ENCODE measurements at places on chromosomes 12 and 14. TPM values are rescaled to one million over a fixed set of nuclear protein-coding genes. Genes with fewer than 3 reads are reported as not detected.

EGLN3 gene
- 23.6 TPM for total RNA-seq

INHBE gene
- 0.73 TPM for total RNA-seq

FGF23 gene
- total RNA-seq, result not detected

DNA sequence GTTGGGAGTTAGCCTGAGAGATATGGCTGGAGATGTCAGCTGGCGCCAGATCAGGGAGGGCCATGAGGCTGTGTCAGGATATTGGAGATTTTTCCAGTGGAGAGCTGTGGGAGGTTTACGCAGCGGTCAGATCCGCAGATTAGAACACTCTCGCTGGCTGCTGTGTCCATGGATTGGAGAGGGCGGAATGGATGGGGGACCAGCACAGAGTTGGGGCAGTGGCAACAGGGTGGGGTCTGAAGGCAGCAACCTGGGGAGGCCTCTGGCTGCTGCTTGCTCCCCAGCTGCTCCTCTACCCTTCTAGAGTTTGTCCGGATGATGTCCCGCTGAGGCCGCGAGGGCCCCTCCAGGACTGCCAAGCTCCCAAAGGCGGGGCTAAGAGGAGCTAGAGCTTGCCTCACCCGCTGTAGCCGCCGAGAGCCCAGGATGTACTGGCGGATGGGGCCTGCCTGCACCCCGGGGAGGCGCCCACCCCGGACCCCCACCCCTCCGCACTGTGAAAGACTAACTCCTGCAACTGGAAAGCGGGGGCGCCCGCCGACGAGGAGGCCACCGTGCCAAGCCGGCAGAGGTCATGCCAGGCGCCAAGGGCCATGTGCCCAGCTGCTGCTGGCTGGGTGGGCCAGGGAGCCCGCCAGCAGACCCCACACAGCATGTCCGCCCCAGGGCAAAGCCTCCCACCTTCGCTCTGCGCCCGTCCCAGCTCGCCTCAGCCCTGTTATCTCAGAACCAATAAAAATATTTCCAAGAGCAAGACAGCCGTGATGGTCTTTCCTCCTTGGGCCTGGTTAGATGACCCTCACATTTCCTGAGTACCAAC lies 20.2 kb upstream of the MLEC start:
- H3K4me1 ChIP-seq, result no peaks in the 10 kb centered on the region
- H3K36me3 ChIP-seq, result no peaks in the 10 kb centered on the region
- no peak overlapping the region for H3K4me3 ChIP-seq
- no peak overlapping the region for H3K27ac ChIP-seq

DNA sequence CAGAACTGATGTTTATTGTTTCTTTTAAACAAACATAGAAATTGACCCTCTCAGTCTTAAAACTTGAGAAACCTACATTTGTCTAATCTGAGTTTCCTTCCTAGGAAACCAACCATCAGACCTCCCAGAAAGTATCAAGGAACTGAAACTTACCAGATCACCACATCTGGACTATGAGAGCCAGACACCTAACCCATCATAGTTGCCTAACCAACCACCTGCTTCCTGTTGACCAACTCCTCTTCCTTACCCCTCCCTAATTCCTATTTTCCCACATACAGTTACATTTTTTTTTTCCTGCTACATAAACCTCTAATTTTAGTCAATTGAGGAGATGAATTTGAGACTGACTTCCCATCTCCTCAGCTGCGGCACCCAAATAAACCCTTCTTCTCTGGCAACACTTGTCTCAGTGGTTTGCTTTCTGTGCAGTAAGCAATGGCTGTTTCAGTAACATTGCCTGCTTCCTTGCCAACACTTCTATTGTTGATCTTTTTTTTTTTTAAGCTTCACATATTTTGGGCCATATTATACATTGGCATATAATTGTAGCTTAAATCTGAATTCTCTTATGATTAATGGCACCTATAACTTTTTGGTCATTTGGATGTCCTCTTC lies 34.3 kb downstream of the KLRD1 start:
- H3K27me3 ChIP-seq, result no peaks in the 10 kb centered on the region
- no peak for DNase-seq
- H3K27ac ChIP-seq, result no peak overlapping the region
- 0 out of 2 replicates have a peak, but pooled peaks cover 14% of the 10 kb centered on the region for H3K4me1 ChIP-seq
- no peak overlapping the region for H3K4me3 ChIP-seq

- H3K27ac ChIP-seq, result no peak overlapping the region
- no peak for DNase-seq
Measured at GRCh38 chr12:124347805-124348658, 53.1 kb downstream of the RFLNA start.

DNAJC22 gene
- total RNA-seq, result 4.7 TPM

DNA sequence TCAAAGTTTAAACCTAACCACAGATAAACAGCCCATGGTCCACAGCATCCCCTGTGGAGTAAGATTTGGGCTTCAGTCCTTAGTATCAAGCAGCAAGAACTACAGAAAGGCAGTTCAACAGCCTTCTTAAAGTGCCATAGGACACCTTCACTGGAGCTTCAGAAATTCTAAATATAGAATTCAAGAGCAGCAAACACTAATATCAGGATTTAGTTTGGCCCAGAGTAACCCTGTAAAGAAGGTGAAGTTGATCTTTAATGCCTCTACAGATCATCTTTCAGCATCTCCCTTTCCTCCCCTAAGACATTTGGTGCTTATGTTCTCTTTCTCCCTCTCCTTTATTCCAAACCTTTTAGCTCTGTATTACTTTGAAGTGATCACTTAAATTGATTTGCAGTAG lies 59.5 kb upstream of the ARHGAP5 start:
- H3K36me3 ChIP-seq, result no peaks in the 10 kb centered on the region
- peaks cover 13% of the 10 kb centered on the region for H3K4me1 ChIP-seq
- no peaks in the 10 kb centered on the region for H3K27me3 ChIP-seq
- no peak for DNase-seq
- H3K4me3 ChIP-seq, result no peak overlapping the region

GRCh38 chr12:107917912-107918800 lies 143.7 kb downstream of the ASCL4 start:
- peaks cover 11% of the 10 kb centered on the region for H3K27me3 ChIP-seq
- no peaks in the 10 kb centered on the region for H3K36me3 ChIP-seq
- no peak overlapping the region for H3K27ac ChIP-seq

TMEM132C gene
- not detected for total RNA-seq

CISTR gene
- total RNA-seq, result not detected

All from PC-9 (cell line).